ENCODE measurements at places on chromosomes 3 and 15.
A peak's percentile ranks its signal among the peaks of the same experiment; 100 is the strongest.

GRCh38 chr3:77459926-77460325, 420.0 kb downstream of the ROBO2 start:
- no peak for DNase-seq

DNA sequence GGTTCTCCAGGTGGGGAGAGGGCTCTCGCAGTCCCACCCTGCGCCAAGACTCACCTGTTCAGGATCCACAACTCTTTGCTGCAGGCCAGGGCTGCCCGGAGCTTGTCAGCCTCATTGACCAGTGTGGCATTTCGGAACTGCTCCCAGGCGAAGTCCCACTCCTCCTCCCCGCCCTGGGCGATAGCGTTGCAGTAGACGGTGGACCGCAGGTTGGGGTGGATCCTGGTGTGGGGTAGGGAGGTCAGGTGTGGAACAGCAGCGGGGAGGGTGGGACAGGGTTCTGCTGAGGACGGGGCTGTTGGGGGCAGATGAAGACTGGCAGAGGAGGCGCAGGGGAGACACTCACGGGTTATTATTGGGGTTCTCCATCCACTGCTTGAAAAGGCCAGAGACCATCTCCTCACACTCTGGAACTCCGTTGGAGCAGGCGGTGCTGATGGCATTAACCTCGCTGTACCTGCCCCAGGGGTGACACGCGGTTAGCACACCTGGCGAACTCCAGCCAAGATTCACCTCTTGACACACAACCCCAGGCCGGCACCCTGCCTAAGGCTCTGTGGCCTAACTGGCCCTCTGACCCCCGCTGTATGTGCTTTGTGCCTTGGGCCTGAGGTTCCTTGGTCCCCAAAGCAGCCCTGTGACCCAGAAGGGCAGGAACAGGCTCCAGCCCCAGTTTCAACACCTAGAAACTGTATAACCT, 16.1 kb downstream of the MESP2 start:
- DNase-seq = no peak

DNA sequence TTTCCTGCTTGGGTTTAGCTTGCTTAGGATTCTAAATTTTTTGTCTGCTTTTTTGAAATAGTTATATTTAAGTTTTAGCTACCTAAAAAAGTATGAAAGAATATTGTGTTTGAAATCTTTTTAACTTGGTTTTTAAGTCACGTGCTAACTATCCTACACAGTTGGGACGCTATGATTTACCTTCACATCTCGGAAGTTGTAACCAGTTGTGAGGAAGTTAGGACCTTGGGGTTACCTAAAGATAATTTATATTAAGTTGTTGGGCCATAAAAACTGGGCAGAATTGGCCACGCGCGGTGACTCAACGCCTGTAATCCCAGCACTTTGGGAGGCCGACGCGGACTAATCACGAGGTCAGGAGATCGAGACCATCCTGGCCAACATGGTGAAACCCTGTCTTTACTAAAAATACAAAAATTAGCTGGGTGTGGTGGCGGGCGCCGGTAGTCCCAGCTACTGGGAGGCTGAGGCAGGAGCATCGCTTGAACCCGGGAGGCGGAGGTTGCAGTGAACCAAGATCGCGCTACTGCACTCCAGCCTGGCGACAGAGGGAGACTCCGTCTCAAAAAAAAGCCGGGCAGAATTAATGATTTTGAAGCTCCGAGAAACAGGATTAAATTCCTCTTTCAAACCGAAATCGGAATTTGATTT, 1.0 kb downstream of the ZFAND6 start:
- no peak for DNase-seq

- DNase-seq = no peak
Measured at GRCh38 chr3:52182196-52182595, 15.8 kb upstream of the ALAS1 start.

GRCh38 chr3:96101006-96101560, 713.3 kb upstream of the EPHA6 start:
- no peak for DNase-seq

GRCh38 chr3:61251174-61251972, at the start of gene FHIT:
FHIT (minus strand) TSS chr3:61251452.
- DNase-seq = peak; percentile 95
